ENCODE measurements at places on chromosomes 3 and 15. TPM values are rescaled to one million over a fixed set of nuclear protein-coding genes. Genes with fewer than 3 reads are reported as not detected.

C15orf62 gene
- total RNA-seq = 0.12 TPM

CAMK2N2 gene
- 3.9 TPM for total RNA-seq

DNA sequence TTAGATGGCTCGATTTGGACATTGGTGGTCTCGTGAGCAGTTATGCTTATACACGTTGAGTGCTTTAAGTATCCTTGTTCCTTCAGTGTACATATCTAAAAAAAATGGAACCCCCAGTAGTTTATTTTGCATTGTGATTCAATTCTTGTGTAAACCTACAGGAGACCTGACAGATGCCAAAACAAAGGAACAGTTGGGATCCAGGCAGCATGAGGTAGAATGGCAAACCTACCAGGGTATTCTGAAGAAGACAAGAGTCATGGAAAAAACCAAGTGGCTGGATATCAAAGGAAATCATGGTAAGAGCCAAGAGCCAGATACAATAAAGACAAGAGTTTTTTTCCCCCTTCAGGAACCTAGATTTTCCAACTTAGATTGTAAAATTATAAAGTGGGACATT is 2.0 kb downstream of the TMEM62 start:
- DNase-seq = no peak

DNA sequence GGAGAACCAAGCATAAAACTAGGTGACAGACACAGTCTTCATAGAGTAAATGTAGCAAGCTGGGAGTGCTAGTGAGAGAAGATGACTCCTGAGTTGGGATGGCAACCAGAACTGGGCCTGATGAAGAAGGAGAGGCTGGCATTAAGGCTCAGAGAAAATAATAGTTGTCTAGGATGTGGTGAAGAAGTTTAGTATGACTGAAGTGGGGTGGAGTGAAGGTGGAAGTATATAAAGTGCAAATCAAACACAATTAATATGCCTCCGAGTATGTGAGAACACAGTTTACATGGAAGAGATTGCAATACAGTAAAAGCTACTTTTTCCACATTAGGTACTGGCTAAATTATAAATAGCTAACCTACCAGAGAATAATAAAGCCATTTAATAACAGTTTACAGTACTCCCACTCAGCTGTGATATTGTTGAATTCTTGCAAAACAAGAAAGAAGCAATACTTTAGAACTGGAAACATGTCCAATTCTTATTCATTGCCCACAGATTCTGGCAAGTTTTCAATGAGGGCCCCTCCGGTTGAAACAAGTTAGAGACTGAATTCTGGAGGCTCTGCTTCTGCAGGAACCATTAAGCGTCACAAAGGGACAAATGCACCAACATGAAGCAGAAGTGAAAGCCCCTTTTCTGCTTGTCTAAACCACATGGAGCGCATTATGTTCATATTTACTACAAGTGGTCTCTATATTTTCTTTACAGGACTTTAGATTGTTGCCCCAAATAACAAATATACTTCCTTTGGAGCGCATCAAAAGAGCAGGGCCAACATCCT is 243.7 kb downstream of the SLC9A9 start:
- DNase-seq = no peak

GRCh38 chr3:45491344-45491743 is 103.0 kb downstream of the LARS2 start:
- no peak for DNase-seq

GRCh38 chr15:35746121-35746520 is 200.2 kb upstream of the DPH6 start:
- no peak for DNase-seq

Data from chondrocyte (in vitro differentiated cells).